ENCODE measurements at places on chromosomes 11 and 22.

- no peaks in the 10 kb centered on the region for H3K27me3 ChIP-seq
- no peak overlapping the region for H3K27ac ChIP-seq
- H3K4me3 ChIP-seq: no peak overlapping the region
- H3K36me3 ChIP-seq: no peaks in the 10 kb centered on the region
- no peaks in the 10 kb centered on the region for H3K4me1 ChIP-seq
Measured at GRCh38 chr11:80085563-80085962, 644.7 kb upstream of the TENM4 start.

DNA sequence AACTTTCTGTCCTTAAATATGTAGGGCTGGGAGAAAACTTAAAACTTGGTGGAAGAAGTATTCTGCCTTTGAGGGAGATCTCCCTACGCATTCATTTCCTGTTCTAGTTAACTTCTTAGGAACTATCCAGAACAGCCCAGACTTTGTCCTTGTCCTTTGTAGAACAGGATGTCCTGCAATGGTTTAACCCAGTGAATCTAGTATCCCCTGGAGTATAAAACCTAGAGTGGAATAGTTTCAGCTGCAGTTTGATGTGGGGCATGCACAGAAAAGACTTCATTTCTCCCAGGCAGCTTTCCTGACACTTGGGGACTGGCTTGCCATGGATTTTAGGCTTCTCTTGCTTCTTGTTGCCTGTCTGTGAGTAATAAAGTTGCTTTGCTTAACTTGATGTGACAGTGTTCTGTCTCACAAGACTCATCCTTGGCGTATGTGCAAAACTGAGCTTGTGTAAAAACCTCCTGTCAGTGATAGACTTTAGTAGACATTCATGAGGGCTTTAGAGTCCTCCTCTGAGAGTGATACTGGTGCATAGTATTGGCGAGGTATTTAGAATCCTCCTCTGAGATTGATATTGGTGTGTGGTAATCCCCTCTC is 28.2 kb downstream of the ARHGAP42 start:
- H3K4me3 ChIP-seq: no peak overlapping the region
- no peaks in the 10 kb centered on the region for H3K4me1 ChIP-seq
- no peak for ATAC-seq
- H3K27ac ChIP-seq: no peak overlapping the region
- no peaks in the 10 kb centered on the region for H3K36me3 ChIP-seq

GRCh38 chr11:115521825-115522224 is 17.6 kb upstream of the CADM1 start:
- no peak overlapping the region for H3K27ac ChIP-seq
- no peaks in the 10 kb centered on the region for H3K36me3 ChIP-seq
- ATAC-seq: no peak
- no peaks in the 10 kb centered on the region for H3K27me3 ChIP-seq
- no peaks in the 10 kb centered on the region for H3K4me1 ChIP-seq
- H3K4me3 ChIP-seq: no peak overlapping the region

GRCh38 chr11:133137270-133137669 is 395.0 kb downstream of the OPCML start:
- no peak for ATAC-seq
- H3K27ac ChIP-seq: no peak overlapping the region
- no peaks in the 10 kb centered on the region for H3K4me1 ChIP-seq
- no peaks in the 10 kb centered on the region for H3K36me3 ChIP-seq
- peaks cover 15% of the 10 kb centered on the region for H3K27me3 ChIP-seq

GRCh38 chr22:21738966-21739365 is 3.4 kb upstream of the YPEL1 start:
- H3K27me3 ChIP-seq: no peaks in the 10 kb centered on the region
- H3K36me3 ChIP-seq: no peaks in the 10 kb centered on the region
- H3K27ac ChIP-seq: no peak overlapping the region
- no peak for ATAC-seq
- H3K4me1 ChIP-seq: peaks cover 11% of the 10 kb centered on the region

DNA sequence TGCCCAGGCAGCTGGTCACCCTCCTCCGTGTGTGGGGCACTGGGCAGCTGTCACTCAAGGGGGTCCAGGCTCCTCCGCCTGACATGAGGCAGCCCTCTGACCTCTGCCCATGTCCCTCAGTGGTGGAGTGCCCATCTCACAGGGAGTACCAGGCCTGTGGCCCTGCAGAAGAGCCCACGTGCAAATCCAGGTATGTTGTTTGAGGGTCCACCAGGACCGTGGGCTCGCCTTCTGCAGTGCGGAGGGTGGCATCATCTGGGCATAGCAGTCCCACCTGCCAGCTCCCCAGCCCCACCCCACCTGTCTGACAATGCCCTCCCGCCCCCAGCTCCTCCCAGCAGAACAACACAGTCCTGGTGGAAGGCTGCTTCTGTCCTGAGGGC is 30.5 kb downstream of the MUC2 start:
- H3K4me3 ChIP-seq: no peak overlapping the region
- no peak overlapping the region for H3K27ac ChIP-seq
- no peak for ATAC-seq
- H3K4me1 ChIP-seq: no peaks in the 10 kb centered on the region
- H3K36me3 ChIP-seq: no peaks in the 10 kb centered on the region

DNA sequence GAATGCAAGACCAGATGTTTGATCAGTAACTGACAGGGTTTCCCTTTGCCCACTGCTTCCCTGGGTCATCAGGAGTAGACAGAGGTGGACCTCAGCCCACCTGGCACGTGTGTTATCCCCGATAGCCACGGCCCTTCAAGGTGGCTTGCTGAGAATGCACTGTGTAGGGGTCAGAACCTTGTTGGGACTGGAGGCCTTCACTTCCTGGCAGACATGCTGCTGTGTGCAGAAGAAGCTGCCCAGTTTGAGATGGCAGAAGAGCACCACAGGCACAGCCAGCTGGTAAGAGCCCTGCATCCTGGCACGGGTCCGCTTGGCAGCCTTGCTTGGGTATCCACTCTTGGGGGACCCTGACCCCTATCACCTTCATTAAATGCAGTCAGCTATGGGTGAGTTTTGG is 81.8 kb downstream of the SFI1 start:
- H3K27ac ChIP-seq: peak overlapping the region; percentile 47
- H3K4me1 ChIP-seq: peaks cover 10% of the 10 kb centered on the region
- no peaks in the 10 kb centered on the region for H3K27me3 ChIP-seq
- no peak for ATAC-seq

DNA sequence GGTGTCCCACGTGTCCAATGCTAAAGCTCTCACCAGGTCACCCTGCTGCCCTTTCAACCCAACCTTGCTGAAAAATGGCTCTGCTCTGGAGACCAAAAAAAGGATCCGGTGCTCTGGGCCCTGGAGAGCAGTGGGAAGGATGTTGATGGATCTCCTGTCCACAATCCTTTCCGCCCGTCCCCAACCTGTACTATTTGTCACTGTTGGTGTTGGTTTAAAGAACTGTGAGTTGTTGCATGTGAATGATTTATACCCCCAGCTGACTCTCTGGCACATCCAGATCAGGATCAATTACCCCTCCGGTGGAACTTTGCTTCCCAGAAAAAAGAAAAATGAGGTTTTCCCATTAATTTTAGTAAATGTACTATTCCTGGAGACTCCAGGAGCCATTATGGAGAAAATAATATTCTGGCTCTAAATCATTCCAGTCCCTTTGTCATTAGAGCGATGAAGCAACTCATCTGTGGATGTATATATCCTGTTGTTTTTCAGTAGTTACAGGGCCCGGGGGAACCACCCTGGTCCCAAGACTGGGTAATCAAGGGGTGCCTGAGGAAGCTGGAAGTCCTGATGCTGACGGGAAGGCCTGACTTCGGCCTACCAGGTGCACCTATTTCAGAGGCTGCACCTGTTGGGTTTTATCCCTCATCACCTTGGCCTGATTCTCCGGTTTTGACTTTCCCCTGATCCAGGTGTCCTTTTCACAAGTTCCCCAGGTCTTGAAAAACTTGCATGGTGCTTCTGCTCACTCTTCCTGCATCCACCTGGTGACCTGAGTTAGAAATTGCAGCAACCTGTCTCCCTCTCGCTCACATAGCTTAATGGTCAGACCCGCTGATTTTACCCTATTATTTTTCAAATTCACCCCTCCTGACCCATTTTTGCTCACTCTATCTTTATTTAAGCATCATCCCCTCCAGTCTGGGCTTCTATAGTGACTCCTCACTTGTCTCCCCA is 209.2 kb upstream of the SEZ6L start:
- no peak for ATAC-seq
- H3K27me3 ChIP-seq: peaks cover 10% of the 10 kb centered on the region
- no peaks in the 10 kb centered on the region for H3K4me1 ChIP-seq
- no peaks in the 10 kb centered on the region for H3K36me3 ChIP-seq

GRCh38 chr11:6609502-6610015 is 2.5 kb downstream of the TAF10 start:
- H3K27ac ChIP-seq: no peak overlapping the region
- ATAC-seq: no peak
- H3K4me3 ChIP-seq: no peak overlapping the region
- H3K4me1 ChIP-seq: peaks cover 28% of the 10 kb centered on the region

Data from activated T-helper 17 cell treated with anti-CD3 and anti-CD28 coated beads, Interleukin-2, amount 50 U/mL, for 72 hours (primary cell).